Activated CD4-positive, CD25-positive, alpha-beta regulatory T cell treated with anti-CD3 and anti-CD28 coated beads, Interleukin-2, amount 50 U/mL, for 24 hours (primary cell): ENCODE measurements at places on chromosomes 2 and 18.

DNA sequence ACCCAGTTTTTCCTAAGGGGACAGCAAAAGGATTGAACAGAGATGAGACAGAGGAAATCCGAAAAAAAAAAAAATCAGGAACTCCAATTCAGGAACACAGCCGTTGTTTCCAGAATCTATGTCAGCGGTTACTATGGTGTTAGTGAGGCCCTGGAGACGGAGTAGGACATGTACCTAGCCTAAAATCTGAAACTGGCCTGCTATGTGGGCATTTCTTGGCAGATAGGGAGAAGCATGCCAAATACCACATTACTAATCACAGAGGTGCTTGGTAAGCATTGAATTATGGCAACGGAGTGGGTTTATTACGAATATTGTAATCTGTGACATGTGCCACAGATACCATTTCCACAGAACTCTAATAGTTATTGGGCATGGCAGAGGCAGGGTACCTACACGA lies 530.6 kb downstream of the CCDC85A start:
- ATAC-seq: no peak

- no peak for ATAC-seq
Observed at GRCh38 chr18:51092117-51092516, 62.1 kb downstream of the SMAD4 start.

DNA sequence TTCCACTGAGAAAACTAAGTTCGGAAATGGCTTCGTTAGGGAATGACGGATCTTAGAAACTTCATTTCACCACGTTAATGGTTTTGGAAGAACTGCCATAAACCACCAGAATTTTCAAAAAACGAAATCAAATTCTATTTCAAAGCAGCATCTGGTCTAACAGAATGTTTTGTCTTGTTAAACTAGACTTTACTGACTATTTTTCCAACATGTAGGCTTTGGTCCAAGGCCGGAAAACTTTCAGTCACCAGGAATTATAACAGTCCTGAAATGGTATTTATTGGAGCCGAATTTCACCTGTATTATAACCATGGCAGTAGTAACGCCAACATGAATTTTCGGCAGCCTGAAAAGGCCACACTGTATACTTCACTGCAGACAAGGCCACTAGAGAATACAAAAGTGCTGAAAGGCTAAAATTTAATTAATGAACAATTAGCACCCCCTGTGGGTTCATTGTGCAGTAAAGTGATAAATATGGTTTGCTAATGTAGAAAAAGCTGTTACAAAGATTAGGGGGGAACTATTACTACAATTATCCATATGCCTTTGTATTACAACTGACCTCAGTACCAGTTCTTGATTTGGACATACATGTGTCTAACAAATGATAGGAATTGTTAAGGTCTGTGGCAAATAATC lies 116.4 kb downstream of the ZNF521 start:
- ATAC-seq: no peak

GRCh38 chr2:43980902-43981301 lies 14.9 kb downstream of the LRPPRC start:
- ATAC-seq: peak; percentile 73

- no peak for ATAC-seq
Observed at GRCh38 chr2:129936334-129936934, 43.0 kb upstream of the RAB6C start.

DNA sequence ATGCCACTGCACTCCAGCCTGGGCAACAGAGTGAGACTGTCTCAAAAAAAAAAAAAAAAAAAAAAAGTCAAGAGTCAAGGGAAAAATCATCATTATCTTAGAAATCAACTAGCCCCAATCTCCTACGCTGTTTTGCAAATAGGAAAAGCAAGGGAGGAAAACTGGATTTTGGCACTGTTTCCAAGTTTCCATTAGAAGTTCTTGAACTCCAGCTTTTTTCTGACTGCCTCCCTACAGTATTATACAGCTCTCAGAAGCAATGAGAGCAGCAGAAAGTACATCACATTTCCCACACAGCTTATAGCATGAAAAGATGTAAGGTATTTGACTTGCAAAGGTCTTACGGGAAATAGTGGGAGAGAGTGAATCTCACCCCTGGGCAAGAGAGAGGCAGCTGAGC lies 127.8 kb downstream of the OSR1 start:
- no peak for ATAC-seq

DNA sequence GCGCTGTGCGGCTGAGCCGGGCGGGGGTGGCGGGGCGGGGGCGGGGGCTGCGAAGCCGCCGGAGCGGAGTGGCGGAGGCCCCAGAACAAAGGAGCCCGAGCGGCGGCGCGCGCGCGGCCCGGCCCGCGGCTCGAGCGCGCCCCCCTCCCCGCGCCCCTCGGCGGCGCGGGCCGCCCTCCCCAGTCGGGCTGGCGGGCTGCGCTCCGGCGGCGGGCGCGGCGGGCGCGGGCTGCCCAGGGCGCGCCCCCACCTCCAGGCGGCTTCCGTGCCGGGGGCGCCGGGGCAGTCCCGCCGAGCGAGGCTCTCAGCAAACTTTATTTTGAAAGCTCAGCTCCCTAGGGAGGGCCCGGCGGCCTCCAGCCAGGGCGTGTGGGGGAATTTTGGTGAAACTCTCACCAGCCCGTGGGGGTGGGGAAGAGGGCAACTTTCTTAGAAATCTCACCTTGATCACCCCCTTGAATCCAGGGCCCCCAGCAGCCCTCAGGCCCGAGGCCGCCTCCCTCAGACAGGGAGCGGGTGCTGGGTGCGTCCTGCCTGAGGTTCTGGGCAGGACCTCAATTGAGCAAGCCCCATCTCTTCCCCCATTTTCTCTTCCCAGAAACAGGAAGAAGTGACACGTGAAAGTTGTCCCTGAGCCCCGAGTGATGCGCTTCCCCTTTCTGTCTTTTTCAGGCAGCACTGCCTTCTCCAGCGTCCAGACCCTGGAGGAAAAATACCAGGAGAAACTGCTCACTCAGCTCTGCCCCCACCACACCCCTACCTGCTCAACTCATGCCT lies 786 bp downstream of the TET3 start:
- peak; percentile 61 for ATAC-seq
